ENCODE measurements at places on chromosomes 3 and 15.

- peak; percentile 56 for DNase-seq
Measured at GRCh38 chr3:194395778-194396538, 3.1 kb downstream of the GP5 start.

- DNase-seq: no peak
Measured at GRCh38 chr3:178849199-178849910, 222.3 kb downstream of the ZMAT3 start.

- DNase-seq: no peak
Measured at GRCh38 chr15:70268698-70269251, 171.1 kb upstream of the TLE3 start.

GRCh38 chr15:38075466-38075865 lies 141.0 kb downstream of the TMCO5A start:
- DNase-seq: no peak

- no peak for DNase-seq
Measured at GRCh38 chr3:168425936-168426595, 330.3 kb upstream of the GOLIM4 start.

Measured in stimulated activated CD4-positive, alpha-beta T cell treated with anti-CD3 and anti-CD28 coated beads, Interleukin-4, amount 100 ng/mL, for 1 hour (primary cell).